ENCODE measurements at places on chromosomes 11 and 22.

DNA sequence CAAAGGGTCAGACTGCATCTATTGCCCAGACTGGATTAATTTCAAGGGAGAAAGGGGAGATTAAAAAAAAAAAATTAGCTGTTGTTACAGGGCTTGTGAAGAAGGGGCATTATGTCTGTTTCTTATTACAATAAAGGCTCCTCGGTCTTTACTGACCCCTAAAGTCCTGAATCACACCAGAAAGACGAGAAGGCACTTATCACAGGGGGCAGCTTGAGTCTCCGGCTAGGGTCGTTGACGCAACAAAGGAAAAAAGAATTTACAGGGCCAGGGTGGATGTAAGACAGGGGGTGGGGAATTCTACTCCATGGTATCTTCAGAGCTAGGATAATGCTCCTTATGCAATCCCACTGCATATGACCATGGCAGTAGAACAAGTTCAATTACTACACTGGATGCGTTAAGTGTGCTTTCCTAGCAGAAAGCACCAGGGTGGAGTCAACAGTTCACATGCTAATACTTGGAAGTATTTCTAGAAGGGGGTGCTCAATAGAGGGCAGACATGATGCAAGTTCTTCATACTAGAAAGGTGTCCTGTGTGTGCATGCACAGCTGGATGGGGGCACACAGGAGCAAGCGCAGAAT, 16.5 kb downstream of the DDX17 start:
- no peak for DNase-seq

- DNase-seq = peak; percentile 76
Observed at GRCh38 chr22:27952091-27952490, 33.0 kb upstream of the PITPNB start.

DNA sequence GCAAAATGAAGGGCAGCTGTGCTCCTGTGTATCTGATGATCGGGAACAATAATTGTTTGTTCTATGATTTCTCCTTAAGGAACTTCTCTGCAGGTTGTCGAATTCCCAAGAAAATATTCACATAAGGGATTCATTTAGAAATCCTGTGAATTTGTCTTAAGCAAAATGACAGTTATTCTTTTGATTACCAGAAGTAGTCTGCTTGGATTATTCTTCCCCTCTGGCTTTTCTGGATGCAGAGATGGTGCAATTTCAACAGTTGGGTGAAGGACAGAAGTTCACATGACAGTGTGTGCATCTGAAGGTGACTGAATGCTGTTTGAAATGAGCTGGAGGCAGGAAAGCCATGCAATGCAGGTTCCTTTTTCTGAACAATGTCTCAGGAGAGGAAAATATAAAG, 137.2 kb upstream of the MTMR2 start:
- no peak for DNase-seq

- DNase-seq = no peak
Observed at GRCh38 chr11:2516276-2517015, 71.6 kb downstream of the KCNQ1 start.

DNA sequence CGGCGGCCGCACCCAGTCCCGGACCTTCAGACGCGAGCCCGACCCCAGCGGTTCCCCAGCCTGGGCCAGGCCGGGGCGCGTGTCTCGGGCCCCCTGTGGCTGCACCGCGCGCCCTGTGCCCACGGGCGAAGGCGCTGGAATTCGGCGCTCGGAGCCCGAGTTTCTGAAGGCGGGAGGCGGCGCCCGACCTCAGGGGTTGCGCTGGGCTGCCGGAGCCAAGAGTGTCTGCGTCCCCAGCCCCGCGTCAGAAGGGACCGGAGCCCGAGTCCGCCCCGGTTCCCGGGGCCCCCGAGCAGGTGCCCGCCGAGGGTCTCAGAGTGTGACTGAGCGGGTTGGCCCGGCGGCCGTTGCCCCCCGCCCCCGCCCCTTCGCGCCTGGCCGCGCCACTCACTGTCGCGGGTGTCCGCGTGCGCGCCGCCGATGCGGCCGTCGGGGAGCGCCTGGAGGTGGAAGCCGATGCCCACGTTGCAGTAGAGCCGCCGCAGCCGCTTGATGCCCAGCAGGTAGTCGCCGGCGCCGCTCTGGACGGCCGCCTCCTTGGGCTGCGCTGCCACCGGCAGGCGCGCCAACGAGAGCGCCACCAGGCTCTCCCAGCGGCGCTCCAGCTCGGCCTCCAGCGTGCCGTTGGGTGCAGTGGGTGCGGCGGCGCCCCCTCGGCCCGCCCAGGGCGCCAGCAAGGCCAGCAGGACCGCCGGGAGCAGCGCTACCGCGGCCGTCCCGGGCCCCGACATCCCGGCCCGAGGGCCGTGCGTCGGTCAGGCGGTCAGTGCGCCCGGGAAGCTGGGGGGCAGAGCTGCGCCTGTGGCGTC, 583 bp downstream of the FGF4 start:
- no peak for DNase-seq

DNA sequence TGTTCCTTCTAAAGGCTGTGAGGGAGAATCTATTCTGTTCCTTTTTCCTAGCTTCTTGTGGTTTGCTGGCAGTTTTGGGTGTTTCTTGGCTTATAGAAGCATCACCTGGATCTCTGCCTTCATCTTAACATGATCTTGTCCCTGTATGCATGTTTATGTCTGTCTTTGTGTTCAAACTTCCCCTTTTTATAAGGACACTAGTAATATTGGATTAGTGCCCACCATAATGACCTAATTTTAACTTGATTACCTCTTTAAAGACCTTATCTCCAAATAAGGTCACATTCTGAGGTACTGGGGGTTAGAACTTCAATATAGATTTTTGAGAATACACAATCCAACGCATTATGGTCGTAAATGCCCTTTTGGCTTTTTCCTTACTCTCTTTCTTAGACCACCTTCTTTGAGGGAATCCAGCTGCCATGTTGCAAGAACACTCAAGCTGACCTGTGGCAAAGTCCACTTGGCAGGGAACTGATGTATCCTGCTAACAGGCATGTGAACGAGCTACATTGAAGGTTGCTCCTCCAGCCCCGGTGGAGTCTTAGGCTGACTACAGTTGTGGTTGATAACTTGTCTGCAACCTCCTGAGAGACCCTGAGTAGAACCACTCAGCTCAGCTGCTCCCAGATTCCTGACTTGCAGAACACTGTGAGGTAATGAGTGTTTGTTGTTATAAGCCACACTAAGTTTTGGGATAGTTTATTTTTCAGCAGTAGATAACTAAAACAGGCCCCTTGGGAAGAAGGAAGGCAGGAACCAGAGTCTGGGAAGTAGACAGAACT, 127.1 kb upstream of the OR9Q1 start:
- DNase-seq = no peak

DNA sequence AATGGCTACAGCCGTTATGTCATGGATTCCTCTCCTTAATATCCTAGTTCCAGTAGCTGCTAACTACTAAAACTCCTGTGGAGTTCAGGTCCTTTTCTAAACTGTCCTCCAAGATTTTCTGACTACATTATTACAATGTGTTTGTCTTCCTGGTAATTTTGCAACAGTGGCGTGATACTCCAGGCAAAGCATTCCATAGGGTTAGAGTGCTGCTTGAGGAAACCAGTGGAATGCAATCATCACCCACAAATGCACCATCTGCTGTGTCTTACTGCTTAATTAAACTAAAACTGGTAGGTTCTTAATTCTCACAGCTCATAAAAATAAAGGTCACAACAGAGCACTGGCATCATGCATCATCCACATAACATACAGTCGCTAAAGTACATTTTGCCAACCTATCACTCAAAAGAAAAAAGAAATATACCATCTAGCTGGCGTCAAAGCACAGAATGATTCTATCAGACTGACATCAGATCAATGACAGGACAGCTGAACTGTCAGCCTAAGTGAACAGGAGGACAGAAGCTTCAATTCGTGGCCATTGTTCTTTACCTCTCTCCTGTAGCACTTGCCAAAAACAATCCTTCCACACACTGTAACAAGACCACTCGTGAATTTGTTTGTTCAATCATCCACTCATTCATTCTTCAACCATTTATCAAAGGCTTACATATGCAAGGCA, 182.5 kb downstream of the CADM1 start:
- DNase-seq = peak; percentile 23

- no peak for DNase-seq
Observed at GRCh38 chr11:10716543-10717259, 23.1 kb upstream of the IRAG1 start.
